HT-29 (cell line): ENCODE measurements at places on chromosomes 7 and 10. TPM values are rescaled to one million over a fixed set of nuclear protein-coding genes. Genes with fewer than 3 reads are reported as not detected.

The GOLGA7B gene
- 1.1 and 1.7 TPM in 2 replicates for total RNA-seq

DNA sequence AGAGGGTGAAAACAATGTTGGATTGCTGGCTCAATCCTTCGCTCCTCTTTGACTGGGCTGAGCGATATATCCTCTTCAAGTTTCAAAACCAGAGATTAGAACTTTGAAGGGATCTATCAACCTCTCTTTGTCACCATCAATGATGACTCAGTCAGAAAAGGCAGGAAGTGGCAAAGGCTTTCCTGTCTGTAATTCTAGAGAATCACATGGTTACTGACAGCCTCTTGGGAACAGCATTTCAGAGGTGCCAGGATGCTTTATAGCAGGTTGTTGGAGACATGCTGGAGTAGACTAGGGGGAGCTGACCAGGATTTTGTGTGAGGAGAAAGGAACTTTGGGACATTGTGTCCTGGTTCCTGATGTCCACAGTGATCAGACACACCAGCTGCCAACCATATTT, 81.3 kb downstream of the PRKCQ start:
- DNase-seq, result no peak

The PSMG3 gene
- 129 and 149 TPM in 2 replicates for total RNA-seq

- peak; percentile 56 for DNase-seq
Measured at GRCh38 chr7:149196151-149196704, 882 bp downstream of the ZNF282 start.

DNA sequence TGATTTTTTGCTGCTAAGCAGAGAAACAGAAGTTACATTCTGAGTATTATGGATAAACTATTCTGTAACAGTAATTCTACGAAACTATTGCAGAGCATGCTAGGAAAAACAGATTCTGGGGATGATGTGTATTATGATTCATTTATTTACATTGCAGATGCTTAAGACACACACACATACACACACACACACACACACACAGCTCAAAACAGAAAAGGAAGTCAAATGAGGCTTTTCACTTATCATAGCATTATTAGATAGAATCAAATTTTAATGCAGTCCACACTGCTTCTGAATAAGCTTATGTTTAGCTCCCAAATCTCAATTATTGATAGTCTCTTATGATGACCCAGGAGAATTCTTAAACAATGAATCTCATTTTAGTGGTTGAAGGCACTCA, 307.2 kb downstream of the HGF start:
- peak; percentile 50 for DNase-seq

The GATA3 gene
- 0.86 and 1.4 TPM in 2 replicates for total RNA-seq

DNA sequence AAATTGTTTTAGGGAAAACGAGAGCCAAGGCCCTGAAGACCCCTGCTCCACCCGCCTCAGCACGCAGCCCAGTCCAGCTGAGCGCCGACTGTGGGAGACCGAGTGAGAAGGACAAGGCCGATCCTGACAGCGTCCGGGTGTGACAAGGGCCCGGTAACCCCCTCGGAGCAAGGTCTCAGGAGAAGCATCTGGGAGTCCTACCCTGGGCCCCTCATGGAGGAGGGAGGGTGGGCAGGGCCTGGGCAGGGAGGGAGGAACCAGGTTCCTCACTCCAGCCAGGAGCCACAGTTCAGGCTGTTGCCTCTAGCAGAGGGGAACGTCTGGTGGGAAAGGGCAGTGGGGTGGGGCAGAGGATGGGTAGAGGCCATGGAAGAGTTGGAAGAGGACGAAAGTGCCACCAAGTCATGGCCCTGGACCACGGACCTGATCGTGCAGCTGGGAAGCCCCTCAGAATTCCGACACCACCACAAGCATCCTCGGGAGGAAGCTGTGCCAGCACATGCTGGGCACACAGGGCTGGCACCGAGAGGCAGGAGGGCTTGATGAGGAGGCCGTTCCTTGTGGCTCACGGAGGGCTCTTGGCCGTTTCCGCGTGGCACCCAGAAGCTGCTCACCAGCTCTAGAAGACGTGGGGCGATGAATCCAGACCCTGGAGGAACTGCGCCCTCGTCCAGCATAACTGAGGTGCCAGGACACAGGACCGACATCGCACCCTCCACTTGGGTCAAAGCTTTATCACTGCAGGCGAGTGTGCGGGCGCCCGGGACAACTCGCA, 2.2 kb upstream of the KNDC1 start:
- DNase-seq, result no peak

DNA sequence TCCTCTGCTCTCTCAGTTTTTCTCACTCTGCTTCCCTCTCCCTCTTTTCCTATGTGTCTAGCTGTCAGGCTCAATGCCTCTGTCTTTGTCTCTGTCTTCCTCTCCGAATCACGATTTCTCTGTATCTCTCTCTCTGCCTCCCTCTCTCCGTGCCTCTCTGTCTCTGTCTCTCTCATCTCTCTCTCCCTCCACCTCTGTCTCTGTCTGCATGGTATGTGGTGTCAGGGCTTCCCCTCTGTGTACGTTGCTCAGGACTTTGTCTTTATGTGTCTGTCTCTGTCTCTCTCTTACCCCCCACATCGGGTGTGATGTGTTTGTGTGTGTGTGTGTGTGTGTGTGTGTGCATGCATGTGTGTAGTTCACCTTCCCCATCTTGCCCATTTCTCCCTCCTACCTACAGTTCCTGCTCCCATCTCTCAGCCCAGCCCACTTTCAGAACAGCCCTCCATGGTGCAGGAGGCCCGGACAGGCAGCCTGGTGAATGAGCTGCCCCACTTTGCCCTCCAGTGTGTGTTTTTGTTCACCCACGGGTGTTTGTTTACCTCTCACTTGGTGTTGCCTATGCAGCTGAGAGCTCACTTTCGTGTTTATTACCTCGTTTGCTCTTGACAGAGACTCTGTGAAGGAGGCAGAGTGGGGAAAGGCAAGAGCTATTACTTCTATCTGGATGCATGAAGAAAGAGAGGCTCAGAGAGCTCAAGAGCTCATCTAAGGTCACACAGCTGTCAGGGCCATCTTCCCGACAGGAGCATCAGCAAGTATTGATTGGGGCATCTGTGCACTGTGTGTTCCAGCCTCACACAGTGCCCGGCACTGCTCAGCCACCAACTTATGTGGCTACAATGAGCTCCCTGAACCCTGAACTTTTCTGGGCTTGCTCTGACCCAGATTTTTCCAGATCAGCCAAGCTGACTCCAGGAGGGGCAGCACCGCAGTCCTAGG, 163.5 kb upstream of the ZMIZ1 start:
- no peak for DNase-seq

DNA sequence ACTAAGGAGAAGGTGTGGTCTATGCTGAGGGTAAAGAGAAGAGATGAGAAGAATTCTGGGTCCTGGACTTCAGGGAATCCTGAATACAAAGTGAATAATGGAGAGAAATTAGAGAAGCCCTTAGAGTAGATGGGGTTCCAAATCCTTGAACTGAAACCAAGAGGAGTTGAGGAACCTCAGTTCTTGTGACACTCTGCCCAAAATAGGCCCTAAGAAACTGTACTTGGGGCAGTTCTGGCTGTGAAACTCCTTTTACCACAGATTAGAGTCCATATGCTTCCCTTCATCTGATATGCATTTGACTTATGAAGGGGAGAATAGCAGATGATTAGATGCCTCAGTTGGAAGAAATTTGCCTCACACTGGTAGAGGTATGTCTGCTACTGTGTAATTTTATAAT, 19.0 kb downstream of the TES start:
- DNase-seq, result no peak

The GRM3 gene
- not detected in 2 replicates for total RNA-seq
